ENCODE measurements at places on chromosomes 3 and 15.
A peak's percentile ranks its signal among the peaks of the same experiment; 100 is the strongest.

DNA sequence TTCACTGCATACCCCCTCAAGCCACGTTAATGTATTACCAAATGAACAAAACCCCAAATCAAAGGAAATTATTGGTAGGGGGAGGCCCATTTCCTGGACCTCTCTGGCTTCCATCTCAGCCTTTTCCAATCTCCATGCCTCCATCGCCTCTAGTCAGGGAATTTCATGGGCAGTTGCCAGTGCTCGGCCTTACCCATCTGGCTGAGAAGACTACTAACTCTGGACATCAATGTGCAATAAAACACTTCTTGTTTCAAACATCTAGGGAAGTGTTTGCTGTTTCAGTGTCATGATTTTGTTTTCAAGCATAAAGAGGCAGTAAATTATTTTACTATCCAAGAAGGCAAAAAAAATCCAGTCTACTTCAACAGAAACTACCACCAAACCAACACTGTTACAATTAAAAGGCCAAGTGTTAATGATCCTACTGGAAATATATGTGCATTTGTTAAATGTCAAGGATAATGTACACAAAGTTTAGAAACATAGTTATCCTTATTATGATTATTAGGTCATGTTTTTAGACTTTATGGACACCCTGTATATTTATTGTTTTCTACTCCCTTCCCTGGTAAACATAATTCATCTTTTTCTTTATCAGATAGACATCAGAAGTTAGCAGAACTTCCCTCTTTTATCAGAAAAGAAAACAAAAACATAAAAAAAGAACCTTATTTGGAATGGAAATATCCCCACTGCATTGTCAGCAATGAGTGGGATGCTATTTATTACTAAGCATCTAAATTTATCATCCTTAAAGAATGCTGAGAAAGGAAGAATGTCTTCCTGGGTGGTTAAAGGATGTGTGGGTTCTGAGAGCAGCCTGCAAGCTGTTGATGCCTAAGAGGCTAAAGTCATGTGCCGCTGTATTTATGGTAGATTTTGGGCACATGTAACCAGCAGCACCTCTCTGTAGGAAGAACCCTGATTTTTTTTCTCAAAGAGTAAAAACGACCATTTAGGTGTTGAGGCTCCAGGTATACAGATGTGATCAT lies 15.2 kb downstream of the LDHAL6B start:
- DNase-seq, result no peak

DNA sequence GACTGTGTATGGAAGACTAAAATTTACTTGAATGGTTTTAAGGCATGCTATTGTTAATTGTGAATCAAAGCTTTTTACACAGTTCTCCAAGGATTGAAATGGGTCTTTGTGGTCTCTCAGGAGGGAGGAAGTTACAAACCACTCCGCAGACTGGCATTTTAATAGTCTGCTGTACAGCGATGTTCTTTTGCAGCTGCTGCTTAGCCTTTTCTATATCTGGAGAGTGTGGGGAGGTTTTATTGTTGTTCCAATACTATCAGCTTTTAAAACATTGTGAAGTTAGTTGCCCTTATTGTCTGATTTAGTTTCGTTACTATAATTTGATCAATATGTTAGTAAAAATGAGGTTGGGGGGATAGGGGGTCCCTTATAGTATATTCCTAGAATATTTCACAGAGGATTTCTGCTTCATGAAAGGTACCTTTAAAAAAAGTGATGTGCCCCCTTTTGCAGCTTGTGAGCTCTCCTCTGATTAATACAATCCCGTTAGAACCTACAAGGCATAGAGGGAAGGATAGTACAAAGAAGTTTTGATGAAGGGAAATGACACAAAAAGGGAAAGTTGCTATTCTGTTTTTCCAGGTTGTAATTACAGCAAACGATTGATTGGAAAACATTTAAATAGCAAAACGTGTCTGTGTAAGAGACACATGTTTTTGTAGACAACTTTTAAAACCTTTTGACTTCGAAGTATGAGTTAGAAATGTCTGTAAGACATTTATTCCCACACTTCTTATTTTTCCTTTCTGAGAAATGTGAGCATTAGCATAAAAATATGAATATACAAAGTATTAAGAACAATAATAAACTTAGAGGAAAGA lies 158.3 kb upstream of the CGNL1 start:
- peak; percentile 55 for DNase-seq

GRCh38 chr3:169158379-169158778 lies 505.1 kb downstream of the MECOM start:
- DNase-seq, result no peak

DNA sequence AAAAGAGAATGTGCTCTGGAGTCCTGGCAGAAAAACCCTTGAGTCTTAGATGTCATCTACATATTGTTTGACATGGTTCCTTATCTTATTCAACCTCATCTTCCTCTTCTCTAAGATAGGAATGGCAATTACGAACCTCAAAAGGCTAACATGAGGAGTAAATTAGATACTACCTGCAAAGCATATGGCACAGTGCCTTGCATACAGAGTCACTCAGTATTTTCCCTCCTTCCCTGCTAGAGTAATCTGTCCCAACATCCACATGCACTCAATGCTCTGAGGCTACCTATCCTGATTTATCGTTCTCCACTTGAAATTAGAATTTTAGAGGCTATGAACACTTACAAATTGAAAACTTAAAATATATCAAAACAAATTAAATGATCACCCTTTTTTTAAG lies 386.7 kb downstream of the RSL24D1 start:
- DNase-seq, result no peak

DNA sequence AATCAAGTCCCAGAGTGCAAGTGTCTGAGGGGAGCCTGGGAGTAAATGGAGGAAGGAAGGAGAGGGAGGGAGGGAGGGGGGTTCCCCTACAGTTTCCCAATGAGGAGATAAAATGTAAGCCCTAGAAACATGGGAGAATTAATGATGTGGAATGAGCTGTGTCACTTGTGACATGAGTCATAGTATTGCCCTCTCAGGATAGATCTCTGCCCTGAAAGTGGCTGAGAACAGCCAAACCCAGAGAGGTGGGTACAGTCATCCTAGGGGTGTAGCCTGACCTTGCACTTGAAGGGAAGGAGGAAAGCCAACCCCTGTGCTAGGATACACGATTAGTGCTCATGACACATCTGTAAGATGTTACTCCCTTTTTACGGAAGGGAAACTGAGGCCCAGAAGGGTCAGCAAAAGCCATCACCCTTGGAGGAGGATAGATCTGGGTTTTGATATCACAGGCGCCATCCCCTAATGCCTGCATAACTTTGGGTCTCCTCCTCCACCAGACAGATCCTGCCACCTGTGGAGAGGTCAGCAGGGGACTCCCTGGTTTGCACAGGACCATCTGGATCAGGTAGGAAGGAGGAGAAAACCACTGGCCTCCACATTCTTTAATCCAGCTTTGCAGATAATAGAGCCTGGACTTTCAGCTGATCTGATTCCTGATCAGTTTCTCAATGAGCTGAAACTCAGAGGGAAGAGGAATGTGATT lies 23.1 kb upstream of the USP3 start:
- no peak for DNase-seq

- DNase-seq, result no peak
Observed at GRCh38 chr3:172087602-172088580, 48.5 kb downstream of the FNDC3B start.

DNA sequence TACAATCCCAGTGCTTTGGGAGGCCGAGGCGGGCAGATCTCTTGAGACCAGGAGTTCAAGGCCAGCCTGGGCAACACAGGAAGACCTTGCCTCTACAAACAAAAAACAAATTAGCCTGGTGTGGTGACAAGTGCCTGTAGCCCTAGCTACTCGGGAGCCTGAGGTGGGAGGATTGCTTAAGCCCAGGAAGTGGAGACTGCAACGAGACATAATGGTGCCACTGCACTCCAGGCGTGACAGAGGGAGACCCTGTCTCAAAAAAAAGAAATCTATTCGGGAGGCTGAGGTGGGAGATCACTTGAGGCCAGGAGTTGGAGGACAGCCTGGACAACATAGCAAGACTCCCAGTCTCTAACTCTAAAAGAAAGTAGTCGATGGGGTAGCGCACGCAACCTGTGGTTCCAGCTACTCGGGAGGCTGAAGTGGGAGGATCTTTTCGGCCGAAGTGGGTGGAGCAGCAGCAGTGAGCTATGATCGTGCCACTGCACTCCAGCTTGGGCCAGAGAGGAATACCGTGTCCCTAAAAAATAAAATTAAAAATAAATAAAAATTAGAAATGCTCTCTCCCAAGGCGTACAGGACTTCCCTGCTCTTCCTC lies 775 bp downstream of the C3orf33 start:
- no peak for DNase-seq

DNA sequence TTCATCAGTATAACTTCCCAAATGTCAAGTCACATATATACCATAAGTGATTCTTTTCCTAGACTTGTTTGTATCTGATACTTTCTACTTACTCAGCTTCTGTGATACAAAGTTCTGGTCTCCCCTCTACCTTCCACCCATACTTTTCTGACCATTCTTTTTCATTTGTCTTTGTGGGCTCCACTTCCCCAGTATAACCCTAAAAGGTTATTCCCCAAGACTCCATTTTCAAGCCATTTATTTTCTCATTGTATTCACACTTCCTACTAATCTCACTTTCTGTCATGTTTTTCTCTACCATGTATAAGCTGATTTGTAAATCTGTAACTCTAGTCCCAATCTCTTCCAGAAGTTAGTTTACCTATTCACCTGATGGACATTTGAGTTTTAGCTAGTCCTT lies 34.0 kb downstream of the IQCB1 start:
- no peak for DNase-seq

DNA sequence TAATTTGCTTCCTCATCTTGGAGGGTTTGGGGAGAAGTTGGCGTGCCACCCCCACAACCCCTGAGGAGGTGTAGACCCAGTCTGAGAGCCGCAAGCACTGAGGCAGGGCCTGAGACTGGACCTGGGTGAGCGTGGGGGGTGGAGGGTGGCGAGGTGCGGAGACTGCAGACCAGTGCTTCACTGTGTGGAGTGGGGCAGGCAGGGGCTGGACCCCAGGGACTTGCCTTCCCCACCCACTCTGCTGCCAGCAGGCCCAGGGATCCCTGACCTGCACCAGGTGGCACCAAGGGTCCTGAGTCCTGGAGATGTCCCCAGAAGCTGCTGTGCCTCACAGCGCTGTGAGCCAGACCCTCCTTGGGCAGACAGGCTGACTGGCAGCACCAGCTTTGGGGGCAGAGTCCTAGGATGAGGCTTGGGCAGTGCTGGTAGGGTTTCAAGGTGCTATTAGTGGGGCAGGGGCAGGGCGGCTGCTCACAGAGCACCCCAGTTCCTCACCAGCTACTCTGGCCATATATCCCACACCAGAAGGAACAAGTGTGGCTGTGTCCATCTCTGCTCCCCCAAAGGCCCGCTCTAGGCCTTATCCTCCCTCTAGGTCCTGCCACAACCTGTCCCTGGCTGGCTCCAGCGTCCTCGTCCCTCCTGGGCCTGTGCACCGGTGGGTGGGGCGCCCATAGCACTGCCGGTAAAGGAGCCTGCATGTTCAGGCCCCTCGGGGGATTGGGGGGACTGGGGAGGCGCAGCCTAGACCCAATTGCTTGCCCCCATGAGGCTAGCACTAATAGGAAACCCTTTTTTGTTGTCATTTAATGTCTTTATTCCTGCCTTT lies 11.8 kb downstream of the ZBTB47 start:
- DNase-seq, result no peak

DNA sequence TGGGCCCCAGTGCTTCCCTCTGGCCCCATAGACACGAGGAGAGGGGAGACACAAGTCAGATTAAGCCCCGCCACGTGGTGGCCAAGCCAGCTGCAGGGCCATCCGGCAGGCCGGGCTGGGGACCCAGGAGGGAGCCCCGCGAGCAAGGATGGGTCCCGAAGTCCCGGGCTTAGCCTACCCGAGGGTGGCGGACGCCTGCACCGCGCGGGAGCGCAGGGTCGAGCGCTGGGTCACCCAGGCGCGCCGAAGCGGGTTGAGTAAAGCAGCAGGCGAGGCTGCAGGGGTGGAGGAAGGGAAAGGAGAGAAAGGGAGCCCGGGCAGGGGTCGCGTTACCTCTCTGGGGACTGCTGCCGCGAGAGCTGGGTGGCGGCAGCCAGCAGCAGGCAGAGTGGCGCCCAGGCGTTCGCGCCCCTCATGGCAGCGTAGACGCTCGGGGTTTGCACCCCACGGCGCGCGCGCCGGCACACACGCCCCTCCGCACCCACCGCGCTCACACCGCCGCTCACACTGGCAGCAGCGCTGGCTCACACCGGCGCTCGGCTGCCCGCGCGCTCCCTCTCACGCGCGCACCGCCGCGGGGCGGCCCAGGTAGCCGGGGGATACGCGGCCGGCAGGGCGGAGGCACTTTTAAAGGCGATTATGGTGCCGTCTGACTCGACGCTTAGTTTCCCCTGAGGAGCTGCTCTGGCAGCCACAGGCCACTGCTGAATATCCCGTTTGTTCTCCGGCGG lies at the start of gene PCOLCE2:
Gene PCOLCE2 (minus strand): TSS at position 603 of the 731 bp plus-strand sequence. CDS start 187 bp downstream, at position 416.
- DNase-seq, result peak; percentile 79

DNA sequence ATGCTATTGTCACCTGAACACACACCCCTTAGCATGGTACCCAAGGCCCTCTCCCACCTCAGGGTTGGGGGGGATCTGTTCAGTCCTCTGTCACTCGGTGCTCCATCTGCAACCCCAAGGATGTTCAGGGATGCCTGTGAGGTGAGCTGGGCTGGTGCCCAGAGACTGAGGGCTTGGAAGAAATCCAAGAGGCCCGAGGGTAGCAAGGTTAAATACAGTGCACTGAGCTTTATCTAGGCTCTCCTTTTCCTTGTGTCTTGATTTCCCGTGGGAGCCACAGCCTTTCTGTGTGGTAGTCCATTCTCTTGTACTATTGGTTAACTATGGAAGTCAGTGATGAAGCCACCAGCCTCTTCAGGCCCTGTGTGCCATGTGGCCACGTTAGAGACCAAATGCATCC lies 18.7 kb upstream of the WNT5A start:
- DNase-seq, result no peak

- DNase-seq, result no peak
Observed at GRCh38 chr15:79970624-79971434, at the start of gene BCL2A1. TSS of gene BCL2A1 (minus strand) at chr15:79971196. CDS start at chr15:79971119, 77 bp downstream.

GRCh38 chr3:10253731-10254130 lies 5.5 kb downstream of the TATDN2 start:
- DNase-seq, result no peak

All from NCI-H524 (cell line).